ENCODE measurements at places on chromosomes 2 and 18.

DNA sequence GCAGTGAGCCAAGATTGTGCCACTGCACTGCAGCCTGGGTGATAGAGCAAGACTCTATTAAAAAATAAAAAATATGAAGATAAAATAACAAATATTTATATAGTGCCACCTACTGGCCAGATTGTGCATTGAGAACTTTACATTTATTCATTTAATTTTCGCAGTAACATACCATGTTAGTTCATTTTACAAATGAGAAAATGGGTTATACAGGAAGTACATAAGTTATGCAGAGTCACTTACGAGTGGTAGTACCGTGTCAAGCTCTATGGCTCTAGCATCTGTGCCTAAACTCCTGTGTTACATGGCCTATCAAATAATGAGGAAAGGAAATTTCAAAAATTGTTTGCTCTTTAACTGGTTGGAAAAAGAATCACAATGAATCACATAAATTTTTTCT is 27.9 kb downstream of the RIF1 start:
- no peak for DNase-seq

DNA sequence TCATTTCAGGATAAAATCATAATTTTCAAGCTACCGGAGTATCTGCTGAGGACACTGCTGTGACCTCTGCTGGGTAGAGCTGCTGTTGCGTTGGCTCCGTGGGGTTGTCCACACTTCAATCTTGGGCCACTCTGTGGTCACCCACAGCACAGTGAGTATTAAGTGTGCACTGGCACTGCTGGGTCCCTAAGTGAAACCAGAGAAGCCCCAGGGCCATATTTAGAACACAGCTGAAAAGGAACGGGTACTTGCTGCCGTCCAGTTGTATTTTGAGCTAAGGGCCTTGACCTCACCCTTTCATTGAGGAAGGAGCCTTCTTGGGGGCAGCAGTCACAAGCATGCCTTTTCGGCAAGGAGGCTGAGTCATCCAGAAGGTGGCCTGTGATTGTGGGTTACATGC is 10.1 kb downstream of the SLC9A4 start:
- DNase-seq = no peak

DNA sequence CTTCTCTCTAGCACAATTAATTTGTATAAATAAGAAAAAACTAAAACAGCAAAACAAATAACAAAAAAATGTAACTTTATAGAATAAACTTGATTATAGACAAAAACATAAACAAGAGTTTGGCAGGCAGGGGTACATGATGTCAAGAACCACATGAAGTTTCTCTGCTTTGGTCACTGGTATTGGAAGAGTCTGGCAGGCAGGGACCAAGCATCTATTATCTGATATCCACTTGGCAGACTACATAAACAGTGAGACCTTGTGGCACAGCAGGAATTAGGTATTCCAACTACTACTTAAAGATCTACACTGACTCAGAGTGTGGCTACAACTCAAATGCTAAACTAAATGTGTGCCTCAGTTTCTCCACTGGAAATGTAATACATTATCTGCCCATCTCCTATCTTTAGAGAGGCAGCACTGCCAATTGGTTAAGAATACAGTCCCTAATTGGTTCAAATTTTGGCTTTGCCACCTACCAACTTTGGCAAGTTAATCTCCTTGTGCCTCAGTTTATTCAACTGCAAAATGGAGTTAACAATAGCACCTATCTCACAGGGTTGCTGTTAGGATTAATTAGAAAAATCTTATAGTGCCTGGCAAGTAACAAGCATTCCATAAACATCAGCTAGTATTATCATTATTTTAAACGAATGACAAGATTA is 2.7 kb downstream of the MAP4K3 start:
- DNase-seq = no peak

DNA sequence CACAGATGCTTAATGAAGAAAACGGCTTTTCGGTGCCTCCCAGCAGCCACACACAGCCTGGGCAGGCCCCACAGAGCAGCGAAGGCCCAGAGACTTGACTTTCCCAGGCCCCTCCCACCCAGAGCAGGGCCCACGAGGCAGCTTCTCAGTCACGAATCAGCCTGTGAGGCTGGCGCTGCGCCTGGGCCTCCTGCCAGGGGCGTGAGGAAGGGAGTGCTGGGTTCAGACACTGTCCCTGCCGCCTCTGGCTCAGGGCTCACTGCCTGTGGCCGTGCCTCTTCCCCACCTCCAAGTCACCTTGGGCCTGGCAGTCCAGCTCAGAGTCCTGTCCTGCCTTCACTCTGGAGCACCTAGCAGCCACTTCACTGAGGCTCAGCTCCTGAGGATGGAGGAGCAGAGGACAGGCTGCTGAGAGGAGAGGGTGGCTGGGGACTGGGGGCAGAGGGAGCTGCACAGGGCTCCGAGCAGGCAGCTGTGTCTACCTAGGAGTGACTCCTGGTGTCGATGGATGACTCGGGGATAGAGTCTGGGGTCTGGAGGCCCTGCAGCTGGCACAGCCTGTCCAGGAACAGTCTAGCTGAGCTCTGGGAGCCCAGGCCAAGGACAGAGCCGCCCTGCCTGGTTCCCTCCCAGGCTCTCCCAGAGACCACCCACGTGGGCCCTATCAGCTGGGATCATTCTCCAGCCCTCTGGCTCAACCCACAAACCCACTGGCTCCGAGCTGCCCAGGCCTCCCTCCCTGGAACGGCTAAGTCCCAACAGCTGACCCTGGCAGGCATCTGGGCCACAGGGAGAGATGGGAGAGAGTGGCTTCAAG is 36.4 kb upstream of the FOSL2 start:
- DNase-seq = peak; percentile 58

- DNase-seq = no peak
Measured at GRCh38 chr2:154306266-154306970, 392.1 kb upstream of the KCNJ3 start.

GRCh38 chr2:145759228-145759915 is 1239.5 kb upstream of the ZEB2 start:
- DNase-seq = no peak

GRCh38 chr2:229520691-229521096 is 193.7 kb downstream of the DNER start:
- no peak for DNase-seq

DNA sequence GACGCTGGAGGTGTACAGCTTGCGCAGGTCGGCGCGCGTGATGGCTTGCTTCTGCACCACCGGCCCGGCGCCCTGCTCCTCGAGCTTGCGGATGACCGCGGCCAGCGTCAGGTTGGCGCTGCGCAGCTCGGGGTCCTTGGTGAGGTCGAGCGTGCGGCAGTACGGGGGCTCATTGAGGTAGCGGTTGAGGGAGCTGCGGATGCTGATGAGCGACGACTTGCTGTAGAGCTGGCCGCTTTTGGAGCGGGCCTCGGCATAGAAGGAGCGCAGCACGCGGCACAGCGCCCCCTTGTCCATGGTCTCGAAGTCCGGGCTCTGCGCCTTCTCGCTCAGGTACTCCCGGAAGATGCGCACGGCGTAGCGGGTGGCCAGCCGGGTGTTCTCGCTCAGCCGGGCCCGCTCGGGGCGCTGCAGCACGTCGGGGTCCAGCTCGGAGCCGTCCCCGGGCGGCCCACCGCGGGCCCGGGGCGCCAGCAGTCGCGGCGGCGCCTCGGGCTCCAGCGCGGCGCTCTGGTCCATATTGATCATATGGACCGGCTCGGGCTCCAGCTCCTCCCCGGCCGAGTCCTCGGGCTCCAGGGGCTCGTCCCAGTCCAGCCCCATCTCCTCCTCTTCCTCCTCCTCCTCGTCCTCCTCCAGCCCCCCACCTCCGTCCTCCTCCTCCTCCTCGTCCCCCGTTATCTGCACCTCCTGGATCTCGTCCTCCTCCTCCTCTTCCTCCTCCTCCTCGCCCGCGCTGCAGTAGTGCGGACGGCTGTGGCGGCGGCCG is 523 bp downstream of the KCTD1 start:
- no peak for DNase-seq

DNA sequence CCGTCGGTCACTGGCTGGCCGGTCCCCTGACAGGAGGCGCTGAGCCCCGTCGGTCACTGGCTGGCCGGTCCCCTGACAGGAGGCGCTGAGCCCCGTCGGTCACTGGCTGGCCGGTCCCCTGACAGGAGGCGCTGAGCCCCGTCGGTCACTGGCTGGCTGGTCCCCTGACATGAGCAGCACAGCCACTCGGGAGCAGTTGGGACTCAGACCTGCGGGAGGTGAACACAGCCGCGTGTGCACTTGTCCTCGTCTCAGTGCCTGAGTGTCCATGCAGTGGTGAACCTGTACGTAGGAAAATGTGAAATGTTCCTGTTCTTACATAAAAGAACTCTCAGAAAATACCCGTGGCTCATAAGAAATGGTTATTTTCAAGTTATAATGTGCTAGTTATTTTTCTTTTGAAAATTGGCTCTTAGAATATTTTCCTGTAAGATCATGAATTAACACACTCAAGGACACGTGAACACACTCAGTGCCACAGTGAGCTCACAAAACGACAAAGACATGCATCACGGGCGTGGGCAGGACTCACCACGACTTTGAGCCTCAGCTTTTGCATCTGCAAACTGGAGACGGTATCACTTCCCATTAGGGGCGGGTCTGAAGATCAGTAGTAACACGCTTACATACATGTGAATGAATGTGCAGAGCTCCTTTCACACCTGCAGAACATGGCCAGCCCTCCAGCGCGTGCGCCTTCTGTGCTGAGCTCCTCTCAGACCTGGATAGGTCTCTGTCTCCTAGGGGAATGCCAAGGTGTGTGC is 21.1 kb upstream of the NFATC1 start:
- DNase-seq = no peak

DNA sequence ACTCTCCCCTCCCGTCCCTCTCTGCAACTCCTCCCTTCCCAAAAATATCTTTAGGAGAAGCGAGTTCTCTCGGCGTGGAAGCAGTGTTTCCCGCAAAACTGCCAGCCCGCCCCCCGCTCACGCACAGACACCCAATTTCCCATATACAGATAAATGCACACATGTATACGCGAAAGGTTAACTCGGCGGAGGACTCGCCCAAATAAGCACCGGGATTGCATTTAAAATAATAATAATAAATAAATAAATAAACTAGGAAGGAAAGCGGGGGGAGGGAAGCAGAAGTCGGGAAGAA is 70.0 kb upstream of the PSMD14 start:
- no peak for DNase-seq

DNA sequence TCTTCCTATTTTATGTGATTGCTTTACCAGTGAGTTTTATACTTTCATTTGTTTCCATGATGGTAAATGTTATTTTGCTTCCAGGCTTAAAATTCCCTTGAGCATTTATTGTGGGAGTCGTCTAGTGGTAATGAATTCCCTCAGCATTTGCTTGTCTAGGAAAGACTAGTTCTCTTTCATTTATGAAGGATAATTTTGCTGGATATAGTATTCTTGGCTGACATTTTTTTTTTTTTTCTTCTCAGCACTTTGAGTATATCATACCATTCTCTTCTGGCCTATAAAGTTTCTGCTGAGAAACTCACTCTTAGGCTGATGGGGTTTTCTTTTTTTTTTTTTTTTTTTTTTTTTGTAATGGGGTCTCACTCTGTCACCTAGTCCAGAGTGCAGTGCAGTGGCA is 99.1 kb downstream of the EDAR start:
- no peak for DNase-seq

DNA sequence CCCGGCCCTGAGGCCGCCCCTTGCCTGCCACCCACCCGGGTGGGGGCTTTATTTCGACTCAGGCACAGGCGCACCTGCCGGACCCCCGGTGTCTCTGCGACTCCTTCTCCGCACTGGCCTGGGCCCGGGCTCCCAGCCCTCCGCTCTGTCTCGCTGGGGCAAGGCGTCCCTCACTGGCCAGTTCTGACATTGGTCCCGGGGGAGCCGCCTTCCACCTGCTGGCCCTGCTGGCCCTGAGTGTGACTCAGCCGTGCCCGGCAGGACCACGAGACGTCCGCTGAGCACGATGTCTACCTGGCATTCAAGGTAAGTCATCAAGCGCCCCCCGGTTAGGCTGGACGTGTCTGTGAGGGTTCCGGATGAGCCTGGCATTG is 131.5 kb upstream of the CTDP1 start:
- no peak for DNase-seq

DNA sequence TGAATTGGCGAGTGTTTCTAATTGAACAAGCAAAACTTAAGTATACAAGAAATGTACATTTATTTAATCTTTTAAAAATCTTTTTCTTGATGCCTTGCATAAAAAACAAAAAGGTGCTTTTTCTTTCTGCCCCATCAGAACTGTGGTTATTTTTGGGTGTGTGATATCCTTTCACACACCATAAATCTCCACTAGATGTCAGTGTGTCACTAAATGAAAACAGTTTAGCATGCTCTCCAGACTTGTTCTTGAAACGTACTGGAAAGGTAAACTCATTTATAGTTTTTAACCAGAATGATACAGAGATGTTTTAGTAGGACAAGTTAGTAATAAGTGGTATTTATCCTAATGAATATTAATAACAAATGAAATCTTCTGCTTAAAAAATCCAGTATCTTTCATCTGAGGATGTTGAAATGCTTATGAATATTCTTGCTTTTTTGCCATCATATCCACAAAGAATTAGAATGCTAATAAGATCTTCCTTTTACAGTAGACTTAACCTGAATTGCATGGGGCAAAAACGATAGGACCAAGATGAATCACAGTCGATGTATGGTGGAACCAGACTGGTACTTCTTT is 96.8 kb downstream of the UBE2E3 start:
- DNase-seq = peak; percentile 16

- DNase-seq = no peak
Measured at GRCh38 chr18:66511792-66512191, 92.1 kb downstream of the CDH19 start.

DNA sequence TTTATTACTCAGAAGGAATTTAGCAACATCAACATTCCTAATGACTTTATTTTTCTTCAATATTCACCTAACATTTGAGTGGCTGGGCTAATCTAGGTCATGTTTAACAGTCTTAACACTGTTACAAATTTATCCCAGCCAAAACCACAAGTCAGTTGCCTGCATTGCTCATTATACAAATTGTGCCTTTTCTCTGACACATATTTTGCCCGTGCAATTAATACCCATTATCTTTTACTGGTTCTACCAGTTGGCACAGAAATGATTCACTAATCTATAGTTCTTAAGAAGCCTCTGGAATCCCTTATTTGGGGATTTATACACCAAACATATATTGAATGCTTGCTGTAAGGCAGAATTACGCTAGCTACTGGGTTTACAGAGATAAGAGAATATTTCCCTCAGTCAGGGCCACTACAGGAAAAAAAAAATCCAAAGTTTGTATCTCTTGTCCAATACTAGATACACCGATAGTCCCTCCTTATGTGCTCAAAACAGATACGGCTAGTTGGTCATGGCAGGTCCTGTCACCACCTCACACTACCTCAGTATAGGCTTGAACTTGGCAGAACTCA is 46.3 kb downstream of the ZCCHC2 start:
- DNase-seq = no peak

DNA sequence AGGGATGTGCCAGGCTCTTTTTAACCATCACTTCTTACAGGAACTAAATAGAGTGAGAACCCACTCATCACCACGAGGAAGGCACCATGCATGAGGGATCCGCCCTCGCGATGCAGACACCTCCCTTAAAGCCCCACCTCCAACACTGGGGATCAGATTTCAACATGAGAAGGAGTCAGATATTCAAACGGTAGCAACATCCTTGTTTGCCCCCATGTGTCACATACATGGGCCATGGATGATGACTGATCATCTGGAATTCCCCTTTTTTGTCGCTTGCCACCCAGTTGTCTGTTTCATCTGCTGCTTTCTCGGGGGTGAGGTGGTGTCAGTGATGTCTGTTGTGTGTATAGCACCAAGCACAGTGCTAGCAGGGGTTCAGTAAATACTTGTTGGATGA is 57.9 kb downstream of the NCK2 start:
- no peak for DNase-seq

GRCh38 chr2:80748592-80748991 is 444.0 kb upstream of the LRRTM1 start:
- DNase-seq = no peak

All from NCI-H1105 (cell line).